ENCODE measurements at places on chromosomes 16 and 17.
A peak's percentile ranks its signal among the peaks of the same experiment; 100 is the strongest.

GRCh38 chr17:55545806-55546205 lies 34.6 kb upstream of the SMIM36 start:
- DNase-seq, result no peak

GRCh38 chr17:64402469-64402868 lies 11.8 kb upstream of the PECAM1 start:
- no peak for DNase-seq

- DNase-seq, result no peak
Measured at GRCh38 chr16:11067266-11067665, 122.9 kb downstream of the CLEC16A start.

- DNase-seq, result no peak
Measured at GRCh38 chr17:77602883-77603640, 355.4 kb upstream of the TNRC6C start.

DNA sequence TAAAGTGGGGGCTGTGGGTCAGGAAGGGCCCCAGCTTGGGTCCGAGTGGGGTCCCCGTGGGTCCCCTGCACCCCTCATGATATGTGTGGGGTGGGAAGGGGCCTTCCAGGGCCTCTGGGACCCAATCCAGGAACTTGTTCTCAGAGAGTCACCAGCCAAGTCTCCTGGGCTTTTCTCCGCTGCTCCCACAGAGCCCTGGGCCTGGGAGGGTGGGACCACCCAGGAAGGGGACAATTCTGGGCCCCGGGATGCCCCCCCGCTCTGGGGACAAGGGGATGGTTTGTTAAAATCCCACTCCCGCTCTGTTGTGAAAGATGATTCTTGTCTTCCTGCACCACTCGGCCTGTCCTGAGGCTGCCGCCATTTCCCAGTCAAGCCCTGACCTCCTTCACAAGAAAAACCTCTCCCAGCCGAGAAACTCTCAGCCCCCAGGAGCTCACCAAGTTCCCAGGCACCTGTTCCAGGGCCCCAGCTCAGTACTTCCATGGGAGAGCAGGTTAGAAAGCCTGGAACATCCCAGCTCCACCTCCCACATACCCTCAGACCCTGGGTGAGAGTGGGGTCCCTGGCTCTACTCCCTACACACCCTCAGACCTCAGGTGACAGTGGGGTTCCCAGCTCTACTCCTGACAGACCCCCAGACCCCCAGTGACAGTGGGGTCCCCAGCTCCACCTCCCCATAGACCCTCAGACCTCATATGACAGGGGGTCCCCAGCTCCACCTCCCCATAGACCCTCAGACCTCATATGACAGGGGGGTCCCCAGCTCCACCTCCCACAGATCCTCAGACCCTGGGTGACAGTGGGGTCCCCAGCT lies 75.1 kb downstream of the METRNL start:
- DNase-seq, result no peak

- DNase-seq, result no peak
Measured at GRCh38 chr17:50882851-50883250, 16.7 kb upstream of the TOB1 start.

GRCh38 chr16:30559690-30560089 lies 1.5 kb upstream of the ZNF764 start:
- DNase-seq, result no peak

GRCh38 chr17:28384281-28385036 lies 13.0 kb downstream of the SARM1 start:
- DNase-seq, result peak; percentile 62

DNA sequence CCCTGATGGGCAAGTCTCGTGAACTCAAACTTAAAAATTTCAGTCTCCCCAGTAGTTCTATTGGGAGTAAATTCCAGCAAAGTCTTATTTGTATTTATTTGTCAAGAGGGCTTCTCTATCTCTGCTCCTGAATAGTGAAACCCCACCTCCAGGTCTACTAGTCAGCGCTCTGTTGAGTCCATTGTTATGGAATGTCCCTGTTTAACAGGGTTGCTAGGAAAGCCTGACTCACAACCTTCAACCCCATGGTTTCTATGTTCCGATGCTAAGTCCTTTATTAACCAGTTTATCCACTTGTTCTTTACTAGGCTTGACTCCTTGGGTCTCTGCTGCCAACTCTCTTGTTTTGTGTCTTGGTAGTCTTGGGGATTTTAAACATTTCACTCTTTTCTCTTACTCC lies 250.7 kb upstream of the MYOCD start:
- DNase-seq, result no peak

DNA sequence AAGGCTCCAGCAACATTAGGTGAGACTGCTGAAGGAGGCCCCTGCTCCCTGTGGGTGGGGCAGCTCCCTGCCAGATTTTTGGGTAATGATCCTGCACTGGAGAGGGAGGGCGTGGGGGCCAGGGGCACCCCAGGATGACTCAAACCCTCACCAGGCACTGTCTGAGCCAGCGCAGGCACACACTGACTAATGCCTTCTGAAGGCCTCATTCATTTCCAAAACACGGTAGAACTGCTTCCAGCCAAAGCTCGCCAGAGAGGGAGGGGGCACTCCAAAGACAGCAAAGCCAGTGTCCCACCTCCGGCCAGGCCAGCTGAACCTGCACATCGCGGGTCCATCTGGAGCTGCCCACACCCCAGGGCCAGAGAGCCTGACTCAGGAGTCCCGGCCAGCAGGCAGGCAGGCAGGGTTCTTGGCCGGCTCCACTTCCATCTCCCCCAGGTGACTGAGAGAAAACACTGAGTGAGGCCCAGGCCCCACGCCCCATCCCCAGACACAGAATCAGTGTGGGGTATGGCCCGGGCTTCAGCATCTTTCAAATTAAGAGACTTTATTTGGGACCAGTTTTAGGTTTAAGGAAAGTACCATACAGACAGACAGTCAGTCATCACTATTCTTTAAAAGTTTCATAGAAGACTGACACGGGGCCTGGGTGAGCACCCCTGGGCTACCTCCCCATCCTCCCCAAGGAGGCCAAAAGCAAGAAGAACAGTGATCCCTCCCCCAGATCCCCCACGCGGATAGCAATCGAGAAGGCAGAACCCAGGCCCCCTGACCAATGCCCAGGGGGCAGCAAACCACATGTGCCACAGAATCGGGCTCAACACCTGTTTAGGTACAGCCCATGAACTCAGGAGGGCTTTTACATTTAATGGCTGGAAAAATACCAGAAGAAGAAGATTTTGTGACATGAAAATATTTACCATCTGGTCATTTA lies 2.3 kb downstream of the PIEZO1 start:
- DNase-seq, result no peak

DNA sequence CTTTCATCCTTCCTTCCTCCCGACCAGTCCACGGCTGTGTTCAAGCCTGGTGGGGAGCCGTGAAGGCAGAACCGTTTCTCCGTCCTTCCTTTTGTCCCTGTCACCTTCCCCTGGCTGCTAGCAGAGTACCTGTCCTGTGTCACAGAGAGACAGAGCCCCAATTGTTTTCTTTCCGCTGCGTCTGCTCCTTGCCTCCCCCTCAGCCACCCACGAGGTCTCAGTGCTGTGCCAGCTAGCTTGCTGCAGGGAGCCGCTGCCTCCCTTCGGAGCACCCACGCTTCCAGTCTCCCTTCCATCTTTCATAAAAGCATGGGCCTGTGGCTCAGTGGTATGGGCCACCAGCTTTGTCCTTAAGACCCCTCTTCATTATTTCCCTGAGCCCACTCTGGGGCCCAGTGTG lies 62.2 kb downstream of the MPRIP start:
- DNase-seq, result no peak

- no peak for DNase-seq
Measured at GRCh38 chr17:48523010-48523409, 7.8 kb downstream of the HOXB1 start.

GRCh38 chr17:32722733-32723132 lies 154.2 kb downstream of the MYO1D start:
- no peak for DNase-seq

GRCh38 chr17:12735517-12735916 lies 53.8 kb upstream of the ARHGAP44 start:
- no peak for DNase-seq

GRCh38 chr16:85289760-85290625 lies 177.7 kb upstream of the CIBAR2 start:
- no peak for DNase-seq

DNA sequence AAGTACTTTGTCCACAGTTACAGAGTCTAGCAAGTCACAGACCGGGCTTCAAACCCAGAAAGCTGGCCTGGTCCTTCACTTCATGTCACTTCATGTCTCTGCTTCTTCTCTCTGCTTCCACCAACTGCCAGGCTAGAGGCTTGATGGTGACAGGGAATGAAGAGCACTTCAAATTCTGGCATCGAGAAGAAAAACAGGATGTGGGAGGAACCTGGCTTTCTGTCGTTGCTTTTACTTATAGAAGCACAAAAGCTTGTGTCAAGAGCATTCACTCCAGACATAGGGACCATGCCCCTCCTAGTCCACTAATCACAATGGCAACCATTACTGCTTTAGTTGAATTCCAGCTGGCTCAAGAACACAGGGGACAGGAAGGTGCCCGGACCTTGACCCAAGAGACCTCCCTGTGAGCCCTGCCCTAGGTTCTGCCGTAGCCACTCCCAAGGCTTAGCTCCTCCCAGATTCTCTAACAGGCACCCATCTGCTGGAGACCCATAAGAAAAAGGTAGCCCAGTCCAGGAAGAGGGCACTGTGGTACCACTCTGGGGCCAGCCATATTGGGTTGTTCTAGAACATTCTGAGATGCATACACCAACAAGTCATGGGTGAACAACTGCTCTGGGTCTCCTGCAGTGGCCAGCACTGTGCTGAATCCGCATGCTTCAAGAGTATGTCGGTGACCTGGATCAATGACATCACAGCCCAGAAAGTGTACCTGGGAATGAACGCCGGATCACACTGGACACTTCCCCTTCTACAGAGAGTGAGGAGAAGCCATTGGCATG lies 181.8 kb downstream of the C16orf95 start:
- no peak for DNase-seq

GRCh38 chr17:64200080-64201032 lies 62.7 kb downstream of the TEX2 start:
- DNase-seq, result no peak

GRCh38 chr17:58283674-58284612 lies 3.2 kb upstream of the MPO start:
- DNase-seq, result no peak

DNA sequence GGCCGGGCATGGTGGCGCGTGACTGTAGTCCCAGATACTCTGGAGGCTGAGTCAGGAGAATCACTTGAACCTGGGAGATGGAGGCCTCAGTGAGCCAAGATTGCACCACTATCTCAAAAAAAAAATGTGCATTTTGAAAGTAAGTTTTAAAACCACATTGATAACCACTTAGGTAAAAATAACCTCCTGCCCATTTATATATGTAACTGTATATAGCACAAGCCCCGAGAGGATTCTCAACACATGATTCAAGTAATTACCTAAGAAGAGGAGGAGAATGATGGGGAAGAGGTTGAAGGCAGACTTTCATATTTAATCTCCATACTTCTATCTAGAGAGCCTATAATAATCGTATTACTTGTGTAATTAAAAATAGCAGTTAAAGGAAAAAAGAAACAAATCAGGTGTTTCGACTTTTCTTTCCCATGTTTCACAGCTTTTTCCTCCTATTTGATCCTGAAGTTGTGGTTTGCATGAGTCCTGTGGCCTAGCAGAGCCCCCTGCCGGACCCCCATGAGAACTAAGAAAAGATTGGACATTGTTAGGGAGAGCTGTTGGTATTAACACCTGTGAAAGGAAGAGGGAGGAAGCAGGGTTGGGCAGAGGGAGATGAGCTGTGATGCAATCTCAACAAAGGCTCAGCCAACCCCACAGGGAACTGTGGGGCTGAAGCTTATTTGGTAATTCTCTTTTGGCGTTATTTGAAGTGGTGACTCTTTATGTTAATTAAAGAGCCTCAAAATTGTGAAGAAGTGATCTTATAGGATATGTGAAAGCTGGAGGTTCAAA lies 22.1 kb downstream of the PMFBP1 start:
- DNase-seq, result no peak

DNA sequence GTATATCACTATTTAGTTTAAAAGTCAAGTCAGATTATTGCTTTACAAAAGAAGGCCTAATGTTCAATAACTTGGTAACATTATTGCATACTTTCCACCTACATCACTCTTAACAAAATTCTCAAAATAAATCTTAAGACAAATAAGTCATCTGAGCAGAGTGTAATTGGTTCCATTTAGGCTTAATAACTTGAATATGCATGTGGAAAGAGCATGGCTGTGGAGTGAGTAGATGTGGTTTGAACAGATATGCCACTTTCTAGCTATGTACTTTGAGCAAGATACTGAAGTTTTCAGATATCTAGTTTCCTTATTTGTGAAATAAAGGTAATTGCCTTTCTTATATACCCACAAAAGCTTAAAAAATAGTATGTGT lies 6.7 kb upstream of the EVI2A start:
- no peak for DNase-seq

GRCh38 chr17:38982858-38983746 lies 15.9 kb upstream of the FBXO47 start:
- peak; percentile 58 for DNase-seq

DNA sequence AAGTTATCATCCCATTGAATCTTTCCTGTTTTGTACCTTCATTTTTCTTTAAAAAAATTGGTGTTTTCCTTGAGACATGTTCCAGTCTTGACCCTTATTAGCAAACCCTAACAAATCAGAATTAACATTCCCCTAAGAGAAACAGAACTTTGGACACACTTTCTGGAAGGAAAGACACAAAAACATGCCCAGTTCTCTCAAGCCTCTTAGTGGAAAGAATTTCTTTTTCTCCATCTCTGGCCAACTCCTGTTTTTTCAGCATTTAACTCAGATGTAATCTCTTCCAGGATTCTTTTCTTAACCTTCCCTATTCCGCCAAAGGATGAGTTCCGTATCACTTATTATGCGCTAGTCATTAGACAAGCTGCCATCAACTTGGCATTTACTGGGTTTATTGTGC lies 23.9 kb upstream of the CDH8 start:
- DNase-seq, result no peak

DNA sequence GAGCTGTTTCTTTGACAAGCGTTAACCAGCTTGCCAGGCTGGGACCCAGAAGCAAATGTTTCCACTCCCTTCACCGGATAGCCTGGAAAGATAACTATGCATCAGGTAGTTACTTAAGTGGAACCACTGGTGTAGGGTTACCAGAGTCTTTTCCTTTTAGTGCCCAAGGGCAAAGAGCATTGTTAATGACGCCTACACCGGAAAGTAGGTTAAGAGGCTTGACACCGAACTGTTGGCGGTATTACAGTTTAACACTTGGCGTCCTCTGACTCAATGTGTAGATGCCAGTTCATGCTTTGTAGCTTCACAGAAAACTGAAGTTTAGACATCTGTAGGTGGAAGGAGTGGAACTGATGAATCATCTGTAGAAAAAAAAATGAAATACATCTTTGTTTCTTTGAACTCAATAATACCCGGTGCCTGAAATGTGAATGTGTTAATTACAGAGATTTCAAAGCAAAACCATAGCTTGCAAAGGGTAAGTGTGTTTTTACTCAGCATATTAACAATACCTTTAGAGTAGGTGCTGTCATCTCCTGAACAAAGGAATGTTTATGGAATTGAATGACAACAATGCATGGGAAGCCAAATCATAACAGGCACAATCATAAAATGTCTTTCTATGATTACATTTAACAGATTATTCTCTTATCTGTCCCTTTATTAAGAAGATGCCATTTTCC lies 426.7 kb upstream of the SALL1 start:
- no peak for DNase-seq

Measured in CD4-positive, alpha-beta memory T cell (primary cell).